ENCODE measurements at places on chromosomes 4 and X.

DNA sequence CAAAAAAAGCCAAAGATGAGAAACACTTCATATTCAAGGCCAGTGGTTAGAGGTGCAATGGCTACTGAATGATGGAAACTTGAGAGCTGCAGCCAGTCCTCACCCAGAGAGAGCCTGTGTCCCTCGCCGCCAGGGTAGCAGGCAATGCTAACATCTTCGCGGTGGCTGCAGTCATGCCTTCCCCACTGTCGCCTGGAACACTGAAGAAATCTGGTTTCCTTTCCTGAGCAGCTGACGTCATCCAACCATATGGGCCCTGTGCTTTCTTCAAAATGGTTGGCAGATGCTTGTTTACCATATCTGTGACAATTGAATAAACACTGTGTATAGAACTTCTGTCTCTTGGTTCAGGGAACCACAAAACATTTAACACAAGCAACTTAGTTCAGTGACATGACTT, 39.7 kb downstream of the PRSS12 start:
- no peak for DNase-seq

DNA sequence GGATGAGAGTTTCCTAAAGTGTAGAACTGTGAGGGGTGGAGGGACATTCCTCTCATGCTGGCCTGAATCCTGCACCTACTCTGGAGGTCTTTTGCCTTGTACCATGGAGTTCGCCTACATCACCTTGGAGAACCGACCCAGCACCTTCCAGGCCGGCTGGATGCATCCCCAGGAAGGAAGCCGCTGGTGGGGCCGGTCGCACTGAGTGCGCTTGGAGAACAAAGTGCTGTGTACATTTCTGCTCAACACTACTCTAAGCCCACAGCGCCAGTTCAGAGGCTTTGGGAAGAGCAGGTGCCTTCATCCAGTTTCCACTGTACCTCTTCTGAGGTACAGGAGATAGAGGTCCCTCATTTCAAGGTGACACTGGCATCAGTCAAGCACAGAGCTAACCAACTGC, 15.4 kb upstream of the IRF2 start:
- DNase-seq, result no peak

DNA sequence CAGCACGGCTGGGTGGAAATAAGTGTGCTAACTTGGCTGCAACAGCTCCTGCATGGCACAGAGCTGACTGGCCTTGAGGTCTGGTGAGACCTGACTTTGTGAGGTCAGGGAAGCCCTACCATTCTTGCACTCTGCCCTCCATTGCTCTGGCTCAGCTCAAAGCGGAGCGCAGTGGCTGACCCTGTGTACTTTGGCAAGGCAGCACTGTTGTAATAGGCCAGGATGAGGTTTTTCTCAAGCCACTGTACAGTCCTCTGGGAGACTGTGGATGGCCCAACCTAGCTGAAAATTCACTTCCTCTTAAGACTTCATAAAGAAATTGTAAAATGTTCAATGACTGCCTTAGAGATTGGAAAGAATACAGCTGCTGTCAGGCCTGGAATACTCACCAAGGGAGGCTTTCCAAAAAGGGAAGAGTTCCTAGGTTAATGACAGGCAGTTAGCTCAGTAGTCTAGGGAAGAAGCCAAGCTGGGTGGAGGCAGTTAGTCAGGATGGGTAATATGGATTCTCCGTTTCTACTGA, 129.8 kb downstream of the GUCY2F start:
- DNase-seq, result no peak

GRCh38 chr4:119559044-119559647, 69.5 kb downstream of the PDE5A start:
- peak; percentile 10 for DNase-seq

DNA sequence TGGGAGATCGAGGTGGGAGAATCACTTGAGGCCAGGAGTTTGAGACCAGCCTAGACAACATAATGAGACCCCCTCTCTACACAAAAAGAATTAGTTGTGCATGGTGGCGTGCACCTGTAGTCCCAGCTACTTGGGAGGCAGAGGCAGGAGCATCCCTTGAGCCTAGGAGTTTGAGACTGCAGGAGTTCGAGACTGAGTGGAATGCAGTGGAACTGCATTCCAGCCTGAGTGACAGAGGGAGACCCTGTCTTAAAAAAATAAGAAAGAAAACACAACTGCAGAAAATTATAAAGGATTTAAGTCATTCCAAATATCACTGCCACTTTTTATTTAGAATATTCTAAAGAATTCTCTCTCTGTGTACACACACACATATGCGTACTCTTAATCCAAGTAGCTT, 18.4 kb downstream of the HPRT1 start:
- no peak for DNase-seq

DNA sequence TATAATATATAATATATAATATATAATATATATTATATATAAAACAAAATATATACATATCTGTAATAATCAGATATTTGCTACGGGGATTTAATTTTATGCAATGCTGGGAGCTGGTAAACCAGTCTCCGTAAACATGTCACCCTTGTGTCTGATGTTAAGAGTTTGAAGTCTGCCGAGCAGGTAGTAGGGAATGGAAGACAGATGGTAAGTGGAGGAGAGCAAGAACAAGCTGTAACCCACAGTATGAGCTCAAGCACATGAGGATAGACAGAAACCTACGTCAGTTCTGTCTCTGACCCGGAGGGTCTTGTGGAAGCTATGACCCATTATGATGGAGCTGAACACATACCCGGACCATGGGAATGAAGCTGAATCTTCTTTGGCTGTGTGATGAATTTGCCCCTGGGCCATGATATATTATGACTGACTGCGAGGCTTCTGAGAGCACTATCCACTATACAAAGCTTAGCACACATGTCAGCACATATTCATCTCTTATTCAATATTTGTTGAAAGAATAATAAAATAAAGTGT, 46.2 kb downstream of the TIGD2 start:
- DNase-seq, result no peak

- no peak for DNase-seq
Measured at GRCh38 chr4:154314248-154314647, 177.4 kb downstream of the DCHS2 start.

GRCh38 chrX:10795721-10796120, 175.3 kb upstream of the MID1 start:
- no peak for DNase-seq

DNA sequence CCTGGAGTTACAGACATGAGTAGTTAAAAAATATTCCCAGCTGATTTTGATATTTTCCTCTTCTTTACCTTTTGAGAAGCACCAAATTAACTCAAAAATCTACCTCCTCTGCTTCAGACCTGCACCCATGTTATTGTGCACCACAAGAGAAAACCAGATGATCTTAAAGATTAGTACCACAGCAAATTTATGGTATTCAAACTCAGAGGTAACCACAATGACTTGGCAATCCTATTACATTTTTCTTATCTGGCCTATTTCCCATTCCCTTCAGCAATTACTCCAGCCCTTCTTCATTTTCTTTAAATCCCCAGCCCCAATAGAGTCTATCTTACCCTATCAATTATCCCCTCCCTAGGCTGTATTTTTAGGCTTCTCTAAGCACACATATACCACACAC, 535.1 kb downstream of the FAT4 start:
- DNase-seq, result no peak

- DNase-seq, result no peak
Measured at GRCh38 chr4:16120720-16121119, 36.9 kb upstream of the PROM1 start.

DNA sequence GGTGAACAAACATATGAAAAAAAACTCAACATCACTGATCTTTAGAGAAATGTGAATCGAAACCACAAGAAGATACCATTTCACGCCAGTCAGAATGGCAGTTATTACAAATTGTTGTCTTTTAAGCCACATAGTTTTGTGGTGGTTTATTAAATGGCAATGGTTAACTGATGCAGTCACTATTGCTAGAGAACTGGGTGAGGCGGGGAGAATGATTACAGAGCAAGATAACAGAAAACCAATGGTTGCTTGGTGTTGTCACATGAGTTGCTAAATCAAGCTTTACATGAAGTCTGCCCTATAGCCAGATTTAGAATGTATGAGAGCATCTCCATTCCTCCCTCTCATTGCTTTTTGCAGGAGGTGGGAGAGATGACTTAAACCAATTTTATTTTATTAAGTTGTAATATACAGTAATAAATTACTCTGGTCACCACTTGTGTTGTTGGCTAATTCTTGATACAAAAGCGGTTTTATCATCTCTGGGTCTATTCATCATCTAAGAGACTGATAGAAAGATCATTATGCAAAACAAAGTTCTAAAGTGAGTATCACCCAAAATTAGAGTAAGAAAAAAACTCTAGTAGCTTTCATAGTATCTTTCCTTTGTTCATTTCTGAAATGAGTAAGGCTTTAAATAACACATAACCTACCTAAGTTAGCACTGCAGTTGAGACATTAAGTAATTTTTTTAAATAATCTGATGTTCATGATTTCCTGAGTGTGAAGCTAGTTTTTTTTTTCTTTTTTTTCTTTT, 859.5 kb downstream of the STIM2 start:
- no peak for DNase-seq

DNA sequence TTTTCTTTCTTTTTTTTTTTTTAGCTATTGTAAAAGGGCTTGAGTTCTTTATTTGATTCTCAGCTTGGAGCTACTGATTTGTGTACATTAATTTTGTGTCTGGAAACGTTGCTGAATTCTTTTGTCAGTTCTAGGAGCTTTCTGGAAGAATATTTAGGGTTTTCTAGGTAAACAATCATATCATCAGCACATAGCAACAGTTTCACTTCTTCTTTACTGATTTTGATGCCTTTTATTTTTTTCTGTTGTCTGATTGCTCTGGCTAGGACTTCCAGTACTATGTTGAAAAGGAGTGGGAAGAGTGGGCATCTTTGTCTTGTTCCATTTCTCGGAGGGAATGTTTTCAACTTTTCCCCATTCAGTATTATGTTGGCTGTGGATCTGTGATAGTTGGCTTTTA, 292.2 kb downstream of the GABRG1 start:
- no peak for DNase-seq
